ENCODE measurements at places on chromosomes 5 and 9.

GRCh38 chr5:78927657-78928282, 57.3 kb downstream of the ARSB start:
- H3K36me3 ChIP-seq: no peaks in the 10 kb centered on the region
- H3K27me3 ChIP-seq: no peaks in the 10 kb centered on the region
- DNase-seq: no peak
- H3K4me1 ChIP-seq: no peaks in the 10 kb centered on the region
- no peak overlapping the region for H3K4me3 ChIP-seq

DNA sequence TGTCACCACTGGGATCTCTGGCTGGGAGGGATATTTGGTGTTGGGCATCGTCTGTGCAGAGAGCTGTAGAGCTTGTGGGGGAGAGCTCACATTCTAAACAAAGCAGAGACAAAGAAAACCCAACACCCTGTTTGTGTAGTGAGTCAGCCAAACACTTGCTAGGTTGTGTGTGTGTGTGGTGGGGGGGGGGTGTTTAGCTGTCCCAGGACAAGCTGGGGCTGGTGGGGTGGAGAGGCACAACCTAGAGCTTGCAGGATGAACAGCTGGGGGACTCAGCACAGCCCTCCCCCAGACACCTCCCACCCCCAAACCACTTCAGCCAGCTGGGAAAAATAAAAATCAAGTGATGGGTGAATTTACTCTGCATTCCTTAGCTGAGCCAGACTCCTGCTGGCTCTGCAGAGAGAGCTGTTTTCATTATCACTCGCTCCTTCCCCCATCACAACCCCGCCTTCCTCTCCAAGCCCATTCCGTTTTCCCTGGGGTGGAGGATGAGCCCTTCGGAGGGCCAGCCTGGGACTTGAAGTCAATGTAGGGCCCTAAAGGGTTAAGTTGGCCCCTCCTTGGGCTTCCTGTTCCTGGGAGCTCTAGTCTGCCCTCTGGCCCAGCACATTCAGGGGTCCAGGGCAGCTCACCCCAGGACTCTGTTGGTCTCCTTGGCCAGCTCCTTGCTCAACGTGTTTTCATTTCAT, 2.6 kb downstream of the OLFML2A start:
- H3K4me1 ChIP-seq: no peaks in the 10 kb centered on the region
- H3K36me3 ChIP-seq: no peaks in the 10 kb centered on the region
- no peak overlapping the region for H3K27ac ChIP-seq
- no peak for DNase-seq
- H3K27me3 ChIP-seq: peaks cover 8% of the 10 kb centered on the region

DNA sequence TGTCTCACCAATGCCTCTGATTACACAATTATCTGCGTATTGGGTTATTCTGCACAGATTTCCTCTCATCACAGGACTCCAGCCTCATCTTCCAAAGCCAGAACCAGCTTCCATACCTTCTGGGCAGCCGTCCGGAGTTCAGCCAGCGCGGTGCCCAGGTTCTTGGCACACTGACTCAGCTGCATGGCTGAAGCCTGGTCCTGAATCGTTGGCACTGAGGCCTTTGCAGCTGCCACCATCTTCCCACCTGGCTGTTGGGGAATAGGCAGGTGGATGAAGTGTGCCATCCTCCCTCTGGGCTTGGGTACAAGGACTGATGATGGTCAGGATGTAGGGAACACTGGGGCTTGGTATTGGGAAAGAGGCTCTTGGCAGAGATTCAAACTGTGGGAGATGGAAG, 17.9 kb downstream of the TLN1 start:
- no peak overlapping the region for H3K4me3 ChIP-seq
- peaks cover 98% of the 10 kb centered on the region for H3K36me3 ChIP-seq
- DNase-seq: no peak
- H3K27ac ChIP-seq: peak overlapping the region; percentile 43
- peaks cover 3% of the 10 kb centered on the region for H3K4me1 ChIP-seq
- H3K27me3 ChIP-seq: no peaks in the 10 kb centered on the region

DNA sequence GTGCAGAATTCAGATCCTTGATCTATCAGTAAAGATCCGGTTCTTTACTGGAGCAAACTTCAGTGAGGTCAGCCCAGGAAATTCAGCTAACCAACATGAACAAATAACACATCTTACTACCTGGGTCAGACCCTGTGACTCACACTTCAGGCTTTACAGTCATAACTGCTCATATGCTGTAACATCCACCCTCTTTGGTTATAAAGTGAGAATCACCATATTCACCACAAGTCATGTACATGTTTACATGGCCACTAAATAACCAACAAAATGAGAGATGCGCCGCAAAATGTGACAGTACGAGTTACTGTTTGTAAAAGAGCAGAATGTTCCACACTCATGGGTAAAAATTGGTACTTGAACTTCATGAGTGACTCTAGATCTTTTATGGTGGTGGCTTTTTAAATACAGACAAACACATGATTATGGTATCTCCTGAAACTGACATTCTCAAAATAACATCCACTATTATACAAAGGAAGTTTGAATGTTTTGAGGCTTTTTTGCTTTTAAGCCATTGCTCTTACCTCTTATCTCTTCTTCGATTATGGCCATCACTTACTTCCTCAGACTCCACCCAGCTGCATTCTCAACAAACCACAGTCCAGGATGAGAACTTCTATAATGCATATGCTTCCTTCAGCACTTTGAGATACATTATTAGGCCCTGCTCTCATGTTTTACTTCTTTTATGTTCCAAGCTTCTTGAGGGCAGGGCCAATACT, 516.6 kb downstream of the RAB3C start:
- no peak overlapping the region for H3K4me3 ChIP-seq
- H3K36me3 ChIP-seq: no peaks in the 10 kb centered on the region
- DNase-seq: no peak
- no peaks in the 10 kb centered on the region for H3K27me3 ChIP-seq
- H3K27ac ChIP-seq: no peak overlapping the region

GRCh38 chr5:4212981-4213819, 617.6 kb downstream of the IRX1 start:
- no peaks in the 10 kb centered on the region for H3K36me3 ChIP-seq
- H3K4me3 ChIP-seq: no peak overlapping the region
- DNase-seq: no peak
- H3K4me1 ChIP-seq: no peaks in the 10 kb centered on the region
- H3K27me3 ChIP-seq: no peaks in the 10 kb centered on the region

DNA sequence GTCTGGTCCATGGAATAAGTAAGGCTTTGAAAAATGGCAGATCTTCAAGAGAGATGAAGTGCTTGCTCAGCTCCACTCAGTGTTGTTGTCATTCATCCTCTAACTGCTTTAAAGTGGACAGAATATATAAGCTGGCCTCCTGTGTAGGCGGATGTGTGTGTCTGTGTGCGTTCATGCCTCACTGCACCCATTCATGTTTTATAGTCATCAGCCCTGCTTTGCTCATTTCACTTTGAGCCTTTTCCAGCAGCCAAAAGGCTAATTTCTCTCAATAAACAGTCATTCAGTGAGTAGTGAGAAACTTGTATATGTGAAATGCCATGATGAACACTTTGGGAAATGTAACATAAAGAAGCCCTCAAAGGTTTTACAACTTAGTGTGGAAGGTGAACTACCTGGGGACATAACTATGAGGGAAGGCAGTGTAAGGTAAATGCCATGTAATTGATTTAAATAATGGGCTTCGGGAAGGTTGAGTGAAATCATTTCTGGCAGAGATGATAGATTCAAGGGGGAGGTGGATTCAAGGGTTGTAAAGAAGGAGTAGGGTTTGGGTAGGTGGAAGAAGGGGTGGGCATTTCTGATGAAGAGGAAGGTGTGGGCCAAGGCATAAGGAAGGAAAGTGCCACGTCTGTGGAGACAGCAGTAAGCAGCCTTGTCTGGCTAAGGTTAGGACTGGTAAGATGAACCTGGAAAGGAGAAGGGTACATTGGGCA, 15.7 kb downstream of the TTC23L start:
- DNase-seq: no peak
- H3K4me3 ChIP-seq: no peak overlapping the region
- H3K4me1 ChIP-seq: peaks cover 3% of the 10 kb centered on the region

DNA sequence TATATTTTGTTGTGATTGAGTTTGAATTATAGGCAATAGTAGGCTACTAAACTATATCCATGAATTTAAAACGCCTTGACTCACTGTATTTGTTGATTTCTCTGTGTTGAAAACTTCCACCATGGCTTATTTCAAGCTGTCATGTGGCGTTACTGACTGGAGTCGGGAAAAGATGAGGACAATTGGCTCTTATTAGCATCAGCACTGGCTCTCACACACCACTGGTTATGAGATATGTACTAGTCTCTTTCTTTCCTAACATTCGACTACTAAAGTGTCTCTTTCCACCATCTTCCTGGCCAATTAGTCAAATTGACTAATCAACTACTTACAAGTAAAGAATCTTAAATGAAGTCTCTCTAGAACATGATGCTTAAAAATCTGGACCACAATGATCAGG, 9.1 kb upstream of the DAB2 start:
- H3K4me3 ChIP-seq: no peak overlapping the region
- no peak overlapping the region for H3K27ac ChIP-seq
- no peaks in the 10 kb centered on the region for H3K4me1 ChIP-seq
- H3K36me3 ChIP-seq: no peaks in the 10 kb centered on the region
- no peaks in the 10 kb centered on the region for H3K27me3 ChIP-seq

DNA sequence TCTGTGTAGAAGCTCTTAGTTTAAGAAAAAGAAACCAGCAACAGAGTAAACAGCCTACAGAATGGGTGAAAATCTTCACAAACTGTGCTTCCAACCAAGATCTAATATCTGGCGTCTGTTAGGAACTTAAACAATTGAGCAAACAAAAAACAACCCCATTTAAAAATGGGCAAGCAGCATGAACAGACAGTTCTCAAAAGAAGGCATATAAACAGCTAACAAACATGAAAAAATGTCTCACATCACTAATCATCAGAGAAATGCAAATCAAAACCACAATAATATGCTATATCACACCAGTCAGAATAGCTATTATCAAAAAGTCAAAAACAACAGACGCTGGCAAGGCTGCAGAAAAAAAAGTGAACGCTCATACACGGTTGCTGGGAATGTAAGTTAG, 83.7 kb upstream of the CCDC152 start:
- no peaks in the 10 kb centered on the region for H3K36me3 ChIP-seq
- H3K4me3 ChIP-seq: no peak overlapping the region
- H3K27ac ChIP-seq: no peak overlapping the region
- H3K4me1 ChIP-seq: no peaks in the 10 kb centered on the region

GRCh38 chr9:104233366-104233765, 139.3 kb downstream of the SMC2 start:
- H3K4me1 ChIP-seq: no peaks in the 10 kb centered on the region
- DNase-seq: no peak
- H3K4me3 ChIP-seq: no peak overlapping the region
- H3K36me3 ChIP-seq: no peaks in the 10 kb centered on the region

DNA sequence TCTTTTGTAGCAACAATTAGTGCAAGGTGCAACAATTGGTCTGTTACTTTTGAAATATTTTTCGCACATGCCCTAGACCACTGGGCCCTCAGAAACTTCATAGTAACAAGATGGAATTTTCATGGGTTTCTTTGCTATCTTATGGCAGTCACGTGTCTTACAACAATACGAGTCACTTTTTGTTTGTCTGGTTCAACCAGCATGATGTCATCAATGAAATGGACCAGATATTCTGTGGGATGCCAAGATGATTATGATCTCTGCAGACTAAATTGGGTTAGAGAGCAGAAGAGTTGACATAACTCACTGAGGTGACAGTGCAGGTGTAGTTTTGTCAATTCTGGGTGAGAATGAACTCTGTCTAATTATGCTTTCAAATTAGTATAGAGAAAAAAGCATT, 239.6 kb upstream of the RIOK2 start:
- DNase-seq: no peak
- H3K27ac ChIP-seq: no peak overlapping the region
- no peak overlapping the region for H3K4me3 ChIP-seq
- H3K27me3 ChIP-seq: no peaks in the 10 kb centered on the region

- no peak overlapping the region for H3K4me3 ChIP-seq
- no peak overlapping the region for H3K27ac ChIP-seq
These were observed 17.3 kb downstream of the ADGRD2 start for GRCh38 chr9:124467410-124468060.

- H3K36me3 ChIP-seq: no peaks in the 10 kb centered on the region
- H3K27me3 ChIP-seq: no peaks in the 10 kb centered on the region
- DNase-seq: no peak
- peak overlapping the region; percentile 73 for H3K27ac ChIP-seq
- H3K4me1 ChIP-seq: peaks cover 26% of the 10 kb centered on the region
These were observed 27.0 kb downstream of the PTGES start for GRCh38 chr9:129725795-129726251.

GRCh38 chr9:32565967-32566366, 7.0 kb downstream of the NDUFB6 start:
- no peaks in the 10 kb centered on the region for H3K27me3 ChIP-seq
- DNase-seq: no peak
- H3K36me3 ChIP-seq: peaks cover 26% of the 10 kb centered on the region
- no peak overlapping the region for H3K27ac ChIP-seq
- no peak overlapping the region for H3K4me3 ChIP-seq
- no peaks in the 10 kb centered on the region for H3K4me1 ChIP-seq

GRCh38 chr5:343461-344401, 22.2 kb downstream of the AHRR start:
- no peak for DNase-seq
- H3K36me3 ChIP-seq: no peaks in the 10 kb centered on the region
- no peak overlapping the region for H3K27ac ChIP-seq
- H3K27me3 ChIP-seq: no peaks in the 10 kb centered on the region

DNA sequence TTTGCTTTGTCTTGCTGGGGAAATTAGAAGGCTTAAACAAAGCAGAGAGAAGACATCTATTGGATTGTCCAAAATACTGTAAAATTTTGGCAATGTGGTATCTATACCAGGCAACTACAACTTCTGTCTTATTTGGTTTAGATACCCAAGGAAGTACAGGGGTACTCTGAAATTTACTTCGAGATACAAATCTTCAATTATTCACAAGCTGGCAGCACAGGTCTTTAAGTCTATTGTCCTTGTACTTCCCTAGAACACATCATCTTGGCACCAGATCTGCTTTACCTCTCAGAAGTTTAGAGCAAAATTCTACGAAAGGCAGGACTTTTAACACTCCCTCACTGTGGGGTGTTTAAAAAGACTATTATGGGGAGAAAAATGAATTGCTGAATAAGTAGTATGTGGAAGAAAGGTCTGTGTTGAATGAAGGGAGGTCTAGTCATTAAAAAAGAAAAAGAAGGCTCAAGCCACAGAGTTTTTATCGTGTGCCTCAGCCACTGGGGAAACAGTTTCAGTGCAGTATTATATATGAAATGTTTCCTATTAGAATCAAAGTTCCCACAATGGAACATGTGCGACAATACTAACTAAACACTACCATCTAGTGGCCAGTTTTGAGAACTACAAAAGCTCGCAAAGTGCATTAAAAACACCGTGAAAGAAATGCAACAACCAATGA, 93.7 kb downstream of the PDE4D start:
- H3K4me3 ChIP-seq: no peak overlapping the region
- no peak for DNase-seq

GRCh38 chr5:44387406-44387805, 1.8 kb downstream of the FGF10 start:
- H3K4me1 ChIP-seq: no peaks in the 10 kb centered on the region
- H3K36me3 ChIP-seq: no peaks in the 10 kb centered on the region
- no peak overlapping the region for H3K27ac ChIP-seq
- DNase-seq: no peak

GRCh38 chr9:3018071-3018470, 174.2 kb upstream of the PUM3 start:
- H3K27ac ChIP-seq: no peak overlapping the region
- no peak for DNase-seq
- no peak overlapping the region for H3K4me3 ChIP-seq
- H3K36me3 ChIP-seq: no peaks in the 10 kb centered on the region

- H3K27ac ChIP-seq: no peak overlapping the region
- H3K27me3 ChIP-seq: no peaks in the 10 kb centered on the region
- no peak for DNase-seq
- no peaks in the 10 kb centered on the region for H3K36me3 ChIP-seq
These were observed 49.5 kb upstream of the EGFLAM start for GRCh38 chr5:38208782-38209378.
